Activated naive CD4-positive, alpha-beta T cell treated with Interleukin-2 at 50 U/mL for 16 hours (primary cell): ENCODE measurements at places on chromosomes 6 and 20.

GRCh38 chr20:24148372-24148771 lies 159.8 kb upstream of the GGTLC1 start:
- DNase-seq = no peak

GRCh38 chr6:131226459-131227157 lies 91.3 kb downstream of the AKAP7 start:
- DNase-seq = no peak

GRCh38 chr6:13081189-13081563 lies 247.2 kb downstream of the TBC1D7 start:
- no peak for DNase-seq

DNA sequence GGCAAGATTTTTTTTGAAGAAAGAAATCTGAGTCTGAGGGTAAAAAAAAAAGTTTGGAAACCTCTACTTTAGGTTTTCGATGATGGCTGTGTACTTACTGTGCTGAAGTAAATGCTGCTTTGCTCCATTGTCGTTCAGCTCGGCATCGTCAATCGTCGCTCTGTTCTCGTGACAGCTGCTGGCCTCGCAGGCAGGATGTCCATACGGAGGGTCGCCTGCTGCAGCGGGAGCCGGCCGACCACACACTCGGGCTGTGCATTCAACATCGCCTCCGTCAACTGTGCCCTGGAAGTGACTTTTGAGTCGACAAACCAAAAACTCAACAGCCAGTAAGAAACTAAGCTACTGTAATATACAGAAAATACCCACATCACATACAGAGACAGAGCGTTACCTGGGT lies 53.1 kb upstream of the SMOC2 start:
- no peak for DNase-seq

DNA sequence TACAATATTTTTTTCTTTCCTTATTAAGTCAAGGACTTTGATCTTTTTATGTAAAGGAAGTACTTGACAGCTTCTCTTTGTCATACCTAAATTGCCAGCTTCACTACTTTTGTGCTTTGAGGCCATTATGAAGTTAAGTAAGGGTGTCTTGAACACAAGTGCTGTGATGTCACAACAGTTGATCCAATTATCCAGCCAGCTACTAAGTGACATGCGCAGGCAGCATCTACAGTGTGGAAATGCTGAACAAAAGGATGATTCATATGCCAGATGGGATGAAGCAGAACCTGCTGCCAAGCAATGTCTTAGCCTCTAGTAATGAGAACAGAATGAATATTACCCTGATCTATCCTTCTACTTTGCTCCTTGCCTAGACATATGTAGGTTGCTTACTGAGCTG lies 68.3 kb upstream of the TMEM244 start:
- DNase-seq = no peak

DNA sequence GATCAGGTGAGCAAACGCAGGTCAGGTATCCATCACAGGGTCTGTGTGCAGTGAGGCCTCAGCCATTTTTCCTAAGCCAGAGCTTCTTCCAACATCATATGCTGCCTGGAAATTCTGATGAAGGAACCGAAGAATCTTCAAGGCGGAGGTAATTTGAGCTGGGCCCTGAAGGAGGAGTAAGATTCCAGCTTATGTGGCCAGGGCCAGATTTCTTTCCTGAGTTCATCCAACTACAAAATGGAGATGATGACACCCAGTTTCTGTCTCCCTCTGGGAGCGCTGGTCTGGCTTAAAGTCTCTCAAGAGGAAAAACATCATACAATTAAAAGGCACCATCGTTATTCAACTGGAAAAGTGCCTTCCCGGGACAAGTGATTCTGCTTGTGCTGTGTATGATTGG lies 6.9 kb upstream of the MANBAL start:
- DNase-seq = no peak

GRCh38 chr6:2611092-2611491 lies 139.6 kb downstream of the MYLK4 start:
- no peak for DNase-seq

- no peak for DNase-seq
Measured at GRCh38 chr6:167933847-167934246, 63.6 kb upstream of the KIF25 start.

GRCh38 chr20:22404419-22405170 lies 179.8 kb downstream of the FOXA2 start:
- no peak for DNase-seq

- no peak for DNase-seq
Measured at GRCh38 chr6:6657085-6657819, 68.7 kb downstream of the LY86 start.

GRCh38 chr6:34237316-34237721 lies 646 bp downstream of the HMGA1 start:
- DNase-seq = peak; percentile 44

DNA sequence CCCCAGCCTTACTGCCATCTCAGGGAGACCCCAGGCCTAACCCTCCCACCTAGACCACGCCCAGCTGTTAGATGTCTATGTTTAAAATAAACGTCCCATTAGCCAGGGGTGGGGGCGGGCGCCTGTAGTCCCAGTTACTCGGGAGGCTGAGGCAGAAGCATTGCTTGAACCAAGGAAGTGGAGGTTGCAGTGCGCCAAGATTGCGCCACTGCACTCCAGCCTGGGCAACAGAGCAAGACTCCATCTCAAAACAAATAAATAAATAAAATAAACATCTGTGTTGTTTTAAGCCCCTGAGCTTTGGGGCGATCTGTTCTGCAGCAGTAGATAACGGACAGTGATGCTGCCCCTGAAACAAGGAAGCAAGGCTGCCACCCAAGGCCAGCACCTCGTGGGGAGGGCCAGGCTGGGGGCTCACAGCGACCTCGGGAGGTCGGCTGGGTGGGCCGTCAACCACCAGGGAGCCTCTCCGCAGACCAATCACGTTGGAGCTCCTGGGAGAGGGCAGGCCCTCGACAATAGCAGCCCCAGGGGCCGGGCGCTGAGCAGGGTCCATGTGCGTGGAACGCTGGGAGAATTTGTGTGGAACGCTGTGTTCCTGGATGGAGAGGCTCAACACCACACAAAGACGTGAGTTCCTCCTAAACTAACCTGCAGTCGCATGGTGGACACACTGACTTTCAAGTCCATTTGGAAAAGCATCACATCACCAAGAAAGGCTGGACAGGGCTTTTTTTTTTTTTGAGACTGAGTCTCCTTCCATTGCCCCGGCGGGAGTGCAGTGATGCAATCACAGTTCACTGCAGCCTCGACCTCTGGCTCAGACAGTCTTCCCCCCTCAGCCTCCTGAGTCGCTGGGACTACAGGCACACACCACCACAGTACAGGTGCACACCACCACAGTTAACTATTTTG lies 1.0 kb upstream of the HELZ2 start:
- no peak for DNase-seq

DNA sequence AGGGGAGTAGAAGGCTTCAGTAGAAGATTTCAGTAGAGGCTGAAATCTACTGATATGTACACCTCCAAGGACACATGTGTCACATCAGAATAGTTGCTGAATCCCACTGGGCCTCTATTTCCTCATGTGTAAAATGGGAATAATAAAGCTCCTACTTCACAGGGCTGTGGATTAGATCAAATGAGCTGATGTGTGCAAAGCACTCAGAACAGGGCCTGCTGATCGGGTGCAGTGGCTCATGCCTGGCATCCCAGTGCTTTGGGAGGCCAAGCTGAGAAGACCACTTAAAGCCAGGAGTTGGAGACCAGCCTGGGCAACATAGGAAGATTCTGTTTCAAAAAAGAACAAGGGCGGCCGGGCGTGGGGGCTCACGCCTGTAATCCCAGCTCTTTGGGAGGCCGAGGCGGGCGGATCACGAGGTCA lies 8.1 kb upstream of the AP5S1 start:
- no peak for DNase-seq

- DNase-seq = peak; percentile 3
Measured at GRCh38 chr6:112253841-112254816, at the start of gene LAMA4. TSS of gene LAMA4 (minus strand) at chr6:112254567. CDS start at chr6:112254150, 417 bp downstream.

- no peak for DNase-seq
Measured at GRCh38 chr6:112296122-112296521, 41.8 kb upstream of the LAMA4 start.

- DNase-seq = no peak
Measured at GRCh38 chr20:62039738-62040137, 25.9 kb downstream of the TAF4 start.

- no peak for DNase-seq
Measured at GRCh38 chr6:160267102-160267501, 8.5 kb upstream of the SLC22A2 start.

DNA sequence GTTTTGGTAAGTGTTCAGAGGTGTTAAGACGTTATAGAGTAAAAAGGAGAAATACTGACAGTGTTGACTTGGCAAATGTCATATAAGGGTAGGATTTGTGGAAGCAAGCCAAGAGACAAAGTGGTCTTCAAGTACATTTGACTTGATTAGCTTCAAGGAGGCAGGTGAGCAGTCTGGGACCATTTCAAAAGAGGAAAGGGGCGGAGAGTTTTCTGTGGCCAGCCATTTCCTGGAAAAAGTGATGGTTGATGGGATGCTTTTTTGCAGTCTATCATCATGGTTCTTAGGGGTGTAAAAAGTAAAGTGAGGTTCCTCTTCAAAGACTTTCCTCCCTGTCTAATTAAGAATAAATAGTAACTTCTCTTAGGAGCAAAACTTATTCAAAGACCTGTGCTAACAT lies 28.7 kb downstream of the FKBP1A start:
- peak; percentile 27 for DNase-seq

- DNase-seq = no peak
Measured at GRCh38 chr6:13527671-13528056, 40.3 kb upstream of the GFOD1 start.

DNA sequence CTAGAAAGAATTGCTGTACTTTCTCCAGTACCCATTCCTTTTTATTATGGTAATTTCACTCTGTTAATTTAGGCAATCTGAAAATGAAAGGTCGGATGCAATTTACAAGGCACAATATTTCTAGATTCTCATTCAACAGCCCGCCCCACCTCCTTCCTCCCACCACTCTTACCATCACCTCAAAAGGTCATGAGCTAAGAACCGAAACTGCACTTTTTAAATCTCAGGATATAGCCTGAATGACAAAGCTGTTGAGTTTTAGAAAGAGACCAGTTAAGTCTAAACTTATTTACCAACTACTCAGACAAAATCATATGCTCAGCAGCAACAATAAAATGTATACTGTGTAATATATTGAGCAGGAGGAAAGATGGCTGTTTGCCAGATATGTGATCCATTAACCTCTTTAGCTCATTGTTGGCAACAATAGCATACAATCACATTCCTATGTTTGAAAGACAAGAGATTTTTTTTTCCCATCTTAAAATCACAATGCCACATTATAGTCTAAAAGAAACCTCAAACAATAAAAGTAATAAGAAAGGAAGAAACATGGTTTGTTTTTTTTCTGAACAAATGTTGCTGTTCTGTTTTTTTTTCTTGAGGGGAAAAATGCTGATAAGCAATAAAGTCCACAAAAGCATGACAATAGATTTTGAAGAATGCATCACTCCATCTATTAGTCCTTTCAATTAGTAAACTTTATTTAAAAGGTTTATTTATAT lies 1.6 kb upstream of the HS3ST5 start:
- no peak for DNase-seq

DNA sequence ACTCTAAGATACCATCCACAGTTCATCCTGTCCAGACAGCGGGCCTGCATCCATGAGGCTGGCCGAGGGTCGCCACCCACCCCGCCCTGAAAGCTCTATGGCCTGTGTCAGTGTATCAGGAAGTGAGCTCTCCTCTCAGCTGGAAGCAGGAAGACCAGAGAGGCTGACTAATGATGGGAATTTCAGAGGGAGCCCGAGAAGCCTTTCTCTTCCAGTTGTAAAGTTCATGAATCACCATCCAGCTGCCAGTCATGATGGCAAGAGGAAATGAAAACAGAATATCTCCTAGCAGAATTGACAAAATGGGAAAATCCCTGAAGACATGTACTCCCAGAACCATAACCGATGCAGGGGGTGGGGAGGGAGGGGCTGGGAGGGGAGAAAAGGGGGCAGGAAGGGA lies 109.6 kb upstream of the RPS6KA2 start:
- no peak for DNase-seq

- no peak for DNase-seq
Measured at GRCh38 chr20:35527122-35527769, 2.2 kb downstream of the C20orf173 start.
